ENCODE measurements at places on chromosomes 3 and 15.
A peak's percentile ranks its signal among the peaks of the same experiment; 100 is the strongest.

DNA sequence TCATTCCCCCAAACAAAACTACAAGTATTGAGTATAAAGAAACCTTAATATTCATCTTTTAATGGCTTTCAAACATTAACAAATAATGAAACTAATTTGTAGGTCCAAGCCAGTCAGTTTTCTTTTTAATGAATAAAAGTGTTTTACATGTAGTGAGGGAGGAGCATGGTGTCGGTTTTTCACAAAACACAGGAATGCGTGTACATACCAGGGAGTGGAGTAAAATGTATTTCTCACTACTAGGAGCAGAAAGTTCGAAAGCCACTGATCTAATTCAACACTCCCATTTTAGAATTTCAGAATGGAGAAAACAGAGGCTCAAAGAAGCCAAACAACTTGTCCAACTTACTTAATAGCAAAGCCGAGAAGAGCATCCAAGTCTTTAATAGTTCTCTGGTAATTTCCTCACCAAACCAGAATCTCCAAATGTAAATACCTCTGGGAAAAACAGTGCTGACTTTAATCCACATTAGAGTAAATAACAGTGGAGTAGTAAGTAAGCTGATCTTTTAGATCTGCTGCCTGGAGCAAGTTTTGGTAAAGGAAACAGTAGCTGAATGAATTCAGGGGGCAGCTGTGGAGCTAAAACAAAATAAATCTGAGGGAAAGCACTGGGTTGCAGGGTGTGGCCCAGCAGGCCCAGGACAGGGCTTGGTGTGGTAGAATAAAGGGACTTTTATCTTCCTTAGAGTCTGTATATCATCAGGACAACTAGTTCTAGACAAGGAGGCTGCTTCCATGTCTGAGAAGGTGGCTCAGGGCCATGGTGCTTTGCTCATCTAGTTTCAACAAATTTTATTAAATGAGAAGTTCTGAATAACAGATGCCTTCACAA is 7.9 kb downstream of the ANP32A start:
- DNase-seq = no peak

- no peak for DNase-seq
Observed at GRCh38 chr3:152209776-152210175, 59.0 kb upstream of the MBNL1 start.

DNA sequence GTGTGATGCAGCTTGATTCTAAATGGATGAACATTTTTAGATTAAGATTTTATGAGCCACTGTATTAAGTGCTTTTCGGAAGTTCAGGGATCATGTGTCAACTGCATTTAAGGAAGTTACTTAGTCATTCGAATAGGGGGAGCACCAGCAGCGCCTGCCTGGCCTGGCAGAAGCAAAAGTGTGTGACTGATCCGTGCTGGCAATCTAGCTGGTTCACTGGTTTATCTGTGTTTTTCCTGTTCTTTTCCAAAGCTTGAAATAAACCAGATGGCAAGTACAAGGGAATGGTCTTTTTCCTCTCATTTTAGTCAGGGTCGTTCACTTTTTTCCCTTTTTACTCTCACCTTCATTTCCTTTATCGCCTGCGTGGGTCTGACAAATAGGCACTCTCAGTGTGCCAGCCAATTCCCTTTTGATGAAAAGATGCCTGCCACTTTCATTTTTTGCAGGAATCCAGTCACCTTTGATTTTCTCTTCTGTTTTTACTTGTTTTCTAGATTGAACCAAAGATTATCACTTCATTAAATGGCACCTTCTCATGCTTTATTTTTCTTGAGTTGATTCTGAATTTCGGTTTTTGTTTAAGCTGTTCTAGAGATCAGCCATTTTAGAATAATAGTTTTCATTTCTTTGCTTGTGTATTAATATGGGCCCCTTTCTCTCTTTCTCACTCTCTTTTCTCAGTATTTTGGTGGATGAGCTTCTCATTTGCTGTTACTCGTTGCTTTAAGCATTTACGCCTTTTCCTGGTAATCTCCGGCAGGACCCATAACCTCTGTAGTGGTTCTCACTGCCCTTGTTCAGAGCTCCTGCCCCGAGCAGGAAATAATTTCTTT is 2.8 kb downstream of the ABHD2 start:
- no peak for DNase-seq

- DNase-seq = peak; percentile 64
Observed at GRCh38 chr3:54870423-54870822, 57.4 kb downstream of the LRTM1 start.

- no peak for DNase-seq
Observed at GRCh38 chr3:4732925-4733324, 239.8 kb downstream of the ITPR1 start.

DNA sequence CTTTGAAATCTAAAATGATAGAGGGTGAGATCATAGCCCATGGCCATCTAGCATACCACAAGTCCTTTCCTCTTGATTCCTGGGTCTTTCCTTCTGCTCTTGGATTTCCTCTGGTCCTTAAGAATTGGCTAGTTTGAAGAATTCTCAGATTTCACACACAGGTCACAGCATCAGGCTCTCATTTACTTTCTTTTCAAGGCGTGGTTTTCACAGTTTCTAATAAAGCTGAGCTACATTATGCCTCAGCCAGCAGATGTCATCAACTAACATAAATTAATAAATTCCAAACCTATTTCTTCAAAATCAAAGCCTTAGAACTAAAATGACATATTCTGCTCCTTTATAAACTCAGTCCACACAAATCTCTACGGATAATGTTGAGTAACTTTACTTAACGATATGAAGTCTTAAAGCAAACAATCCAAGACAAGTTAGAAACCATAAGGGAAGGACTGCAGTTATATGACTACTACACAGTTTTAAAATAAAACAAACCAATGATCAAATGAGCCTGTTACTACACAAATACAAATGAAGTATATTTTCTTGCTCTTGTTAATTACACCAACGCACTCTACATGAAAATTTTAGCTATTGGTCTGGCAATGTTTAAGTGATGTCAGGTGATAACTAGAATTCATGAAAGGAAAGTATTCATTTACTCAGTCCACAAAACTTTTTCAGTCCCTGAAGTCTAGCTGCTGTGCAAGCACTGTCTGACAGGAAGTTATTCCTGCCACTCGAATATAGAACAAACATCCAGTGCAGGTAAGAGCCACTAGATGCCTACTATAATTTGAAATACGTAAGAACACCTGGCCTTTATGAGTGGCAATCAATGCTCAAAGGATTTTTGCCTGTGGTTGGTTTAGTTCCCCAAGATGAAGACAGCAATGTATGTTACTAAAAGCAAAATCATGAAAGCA is 9.2 kb downstream of the CCDC14 start:
- DNase-seq = no peak

GRCh38 chr15:90561344-90562244 is 31.9 kb downstream of the CRTC3 start:
- DNase-seq = no peak

GRCh38 chr3:141929341-141929995 is 53.0 kb downstream of the ATP1B3 start:
- DNase-seq = no peak
